ENCODE measurements at places on chromosomes 6 and 20. TPM values are rescaled to one million over a fixed set of nuclear protein-coding genes. Genes with fewer than 3 reads are reported as not detected.
A peak's percentile ranks its signal among the peaks of the same experiment; 100 is the strongest.

DNA sequence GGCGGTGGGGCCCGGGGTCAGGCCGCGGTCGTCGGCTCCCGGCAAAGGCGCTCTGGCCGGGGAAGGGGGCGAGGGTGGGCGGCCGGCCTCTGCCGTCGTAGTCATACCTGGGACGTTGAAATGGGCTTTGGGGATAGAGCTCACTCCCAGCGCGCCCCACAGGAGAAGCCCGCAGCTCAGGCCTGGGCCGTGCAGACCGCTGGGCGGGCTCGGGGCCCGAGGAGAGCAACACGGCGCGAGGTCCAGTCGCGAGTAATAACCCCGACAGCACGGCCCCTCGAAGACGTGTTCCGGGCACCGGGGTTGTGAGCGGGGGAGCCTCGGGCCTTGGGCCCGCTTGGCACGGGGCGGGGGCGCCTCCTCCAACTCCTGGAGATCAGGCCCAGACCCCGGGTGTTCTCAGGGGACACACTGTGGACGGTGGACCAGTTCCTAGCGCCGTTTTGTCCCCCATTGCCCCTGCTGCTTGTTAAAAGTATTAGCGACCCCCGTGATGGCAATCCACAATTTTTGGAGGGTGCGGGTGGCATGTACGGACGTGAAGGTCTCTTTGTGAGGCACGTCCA lies 10.9 kb downstream of the FOXC1 start:
- H3K4me3 ChIP-seq, result peak overlapping the region; percentile 53
- peaks cover 8% of the 10 kb centered on the region for H3K4me1 ChIP-seq
- H3K27ac ChIP-seq, result no peak overlapping the region

DNA sequence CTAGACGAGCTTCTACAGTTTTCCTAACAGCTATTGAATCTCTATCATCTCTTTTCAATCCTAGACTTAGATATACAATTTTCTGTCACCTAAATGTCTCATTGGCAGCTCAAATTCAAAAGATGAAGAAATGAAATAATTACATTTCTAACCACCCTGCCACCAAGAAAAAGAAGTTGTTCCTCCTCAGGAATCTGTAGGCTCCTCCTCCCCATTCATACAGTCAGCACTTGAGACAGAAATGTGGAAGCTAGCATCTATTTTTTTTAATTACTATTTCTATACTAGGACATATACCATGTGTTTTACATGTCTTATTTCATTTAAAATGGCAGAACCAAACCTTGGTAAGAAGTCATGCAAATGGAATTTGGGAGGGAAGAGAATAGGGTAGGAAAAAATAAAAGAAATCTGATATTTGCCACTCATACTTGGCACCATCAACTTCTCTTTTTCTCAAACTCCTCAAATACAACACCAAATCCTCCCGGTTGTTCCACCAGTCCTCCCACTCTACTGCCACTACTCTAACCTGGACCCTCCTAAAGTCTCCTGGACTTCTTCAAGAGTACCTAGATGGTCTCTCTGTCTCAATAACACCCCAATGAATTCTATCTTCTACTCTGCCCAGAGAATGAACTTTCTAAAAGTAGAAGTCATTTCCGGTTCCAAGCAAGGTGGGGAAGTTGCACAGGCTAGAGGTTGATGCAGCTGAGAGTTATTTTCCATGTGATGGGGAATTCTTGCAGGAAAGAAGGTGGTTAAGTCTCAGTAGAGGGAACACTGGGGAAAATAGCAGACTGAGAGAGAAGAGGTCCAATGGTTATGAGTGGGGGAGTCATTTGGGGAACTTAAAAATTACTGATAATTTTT lies 54.1 kb downstream of the ATXN1 start:
- DNase-seq, result no peak
- H3K36me3 ChIP-seq, result no peaks in the 10 kb centered on the region
- H3K4me3 ChIP-seq, result no peak overlapping the region
- peaks cover 22% of the 10 kb centered on the region for H3K4me1 ChIP-seq

DNA sequence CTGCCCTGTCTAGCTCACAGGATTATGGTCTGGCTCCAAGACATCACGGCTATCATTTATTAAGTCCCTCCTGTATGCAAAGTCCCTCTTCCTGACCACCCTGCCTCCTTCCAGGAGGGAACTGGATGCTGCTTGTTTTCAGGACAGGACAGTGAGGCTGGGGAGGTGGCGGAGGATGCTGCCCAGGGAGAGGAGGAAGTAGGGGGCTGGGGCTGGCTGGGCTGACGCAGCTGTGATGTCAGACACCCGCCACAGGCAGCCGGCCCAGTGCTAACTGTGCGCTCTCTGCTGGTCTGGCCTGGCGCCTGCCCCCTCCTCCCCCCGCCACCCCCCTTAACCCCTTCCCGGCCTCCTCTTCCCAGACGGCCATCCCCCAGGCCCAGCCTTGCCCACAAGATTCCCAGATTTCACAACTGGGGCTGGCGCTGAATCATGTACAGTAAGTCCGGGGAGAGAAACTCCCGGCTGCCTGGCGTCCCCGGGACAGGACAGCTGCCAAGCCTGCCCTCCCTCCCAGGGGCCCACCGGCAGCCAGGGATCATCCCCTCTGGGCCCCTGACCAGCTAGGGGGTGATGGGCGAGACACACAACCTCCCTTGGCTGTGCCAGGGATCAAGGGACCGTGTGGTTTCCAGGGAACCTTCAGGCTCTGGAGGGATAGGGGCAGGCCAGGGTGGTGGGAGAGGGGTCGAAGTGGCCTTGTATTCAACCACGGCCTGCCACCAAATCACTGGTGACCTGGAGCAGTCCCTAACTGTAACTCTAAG lies 118.1 kb downstream of the CEBPB start:
- H3K4me3 ChIP-seq, result peak overlapping the region; percentile 2
- H3K36me3 ChIP-seq, result no peaks in the 10 kb centered on the region
- DNase-seq, result peak; percentile 93
- H3K4me1 ChIP-seq, result peaks cover 49% of the 10 kb centered on the region
- no peaks in the 10 kb centered on the region for H3K27me3 ChIP-seq

- no peak overlapping the region for H3K27ac ChIP-seq
- H3K36me3 ChIP-seq, result no peaks in the 10 kb centered on the region
- no peak for DNase-seq
- no peaks in the 10 kb centered on the region for H3K4me1 ChIP-seq
These were observed 216.5 kb upstream of the TENT5A start for GRCh38 chr6:81969011-81969410.

TGM2 gene
- 235 TPM for total RNA-seq
